ENCODE measurements at places on chromosomes 13 and 19.

GRCh38 chr13:54175466-54175865, 1146.9 kb downstream of the OLFM4 start:
- DNase-seq: no peak

DNA sequence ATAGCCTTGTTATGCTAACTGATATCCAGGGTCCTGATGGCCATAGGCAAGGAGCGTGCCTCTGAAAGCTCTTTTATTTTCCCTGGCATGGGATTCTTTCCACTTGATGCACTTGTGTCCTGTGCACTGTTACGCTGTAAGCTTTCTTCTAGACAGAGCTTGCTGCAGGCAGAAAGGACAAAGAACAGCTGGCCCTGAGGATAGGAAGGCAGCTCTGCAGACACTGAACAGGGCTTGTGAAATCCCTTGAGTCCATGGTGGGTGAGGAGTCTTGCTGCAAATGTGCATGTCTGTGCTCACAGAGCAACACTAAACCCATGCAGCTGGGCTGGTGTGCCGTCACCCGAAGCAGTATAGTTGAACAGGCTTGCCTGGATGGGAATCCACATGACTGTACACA, 126.6 kb downstream of the AKAP11 start:
- no peak for DNase-seq

DNA sequence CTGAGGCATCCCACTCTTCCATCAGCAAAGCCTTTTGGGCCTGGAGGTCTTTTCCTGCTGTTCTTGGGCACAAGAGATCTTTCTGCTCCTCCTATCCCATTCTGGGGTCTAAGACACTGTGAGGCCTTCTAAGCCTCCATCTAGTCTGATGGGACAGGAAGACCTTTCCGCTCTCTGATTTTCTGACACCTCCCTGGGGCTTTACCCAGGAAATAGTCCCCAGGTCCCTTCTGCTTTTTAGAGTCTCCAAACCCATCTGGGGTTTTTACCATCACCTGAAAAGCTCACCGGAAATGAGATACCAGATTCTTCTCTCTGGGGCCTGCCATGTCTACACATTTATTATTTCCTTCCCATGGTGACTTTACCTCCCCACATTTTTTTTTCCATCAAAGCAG, 21.1 kb downstream of the CLEC17A start:
- DNase-seq: no peak

DNA sequence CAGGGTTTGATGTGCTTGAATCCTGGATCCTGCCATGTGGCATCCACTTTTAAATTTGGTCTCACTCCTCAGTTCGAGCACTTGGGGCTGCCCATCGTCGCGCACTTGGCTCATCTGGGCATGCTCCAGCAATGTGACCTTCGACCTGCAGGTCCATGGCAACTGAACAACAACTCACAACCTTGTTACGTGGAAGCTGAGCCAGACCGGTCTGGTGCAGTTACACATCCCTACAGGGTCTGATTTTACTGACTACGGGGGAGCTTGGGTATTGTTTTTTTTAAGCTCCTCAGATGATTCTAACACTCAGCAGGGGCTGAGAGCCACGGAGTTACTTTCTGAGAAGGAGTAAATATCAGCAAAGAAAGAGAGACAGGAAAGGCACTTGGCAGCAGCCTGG, 769.6 kb downstream of the UQCRFS1 start:
- DNase-seq: no peak

DNA sequence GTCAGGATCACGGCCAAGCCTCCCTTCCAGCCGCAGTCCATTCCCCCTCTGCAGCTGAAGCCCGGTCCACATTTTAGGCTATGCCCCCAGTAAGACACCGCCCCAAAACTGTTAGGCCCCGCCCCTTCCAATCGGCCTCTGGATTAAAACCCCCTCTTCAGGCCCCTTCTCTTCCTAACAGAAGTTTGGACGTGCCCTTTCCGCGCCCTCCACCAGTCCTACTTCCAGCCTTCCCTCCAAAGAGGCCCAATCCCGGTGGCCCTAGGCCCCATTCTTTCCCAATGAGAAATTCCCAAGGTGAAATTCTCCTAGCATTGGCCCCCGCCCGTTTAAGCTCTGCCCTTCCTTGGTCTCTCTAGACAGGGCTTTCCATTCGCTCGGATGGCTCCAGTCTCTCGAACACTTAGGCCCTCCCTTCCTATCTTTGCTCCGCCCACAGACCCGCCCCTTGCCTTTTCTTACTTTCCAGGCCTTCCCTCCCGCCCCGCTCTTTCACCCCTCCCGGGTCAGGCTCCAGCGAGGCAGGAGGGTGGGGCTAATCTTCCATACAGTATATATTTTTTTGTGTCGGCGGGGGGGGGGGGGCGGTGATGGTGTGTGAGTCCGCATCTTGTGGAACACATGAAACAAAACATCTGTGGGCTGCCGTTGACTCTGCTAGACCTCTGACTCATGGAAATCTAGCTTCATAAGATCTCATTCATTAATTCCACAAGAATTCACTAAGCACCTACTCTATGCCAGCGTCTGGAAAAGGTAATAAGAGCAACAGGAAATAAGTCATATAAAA, 13.6 kb downstream of the LTBP4 start:
- no peak for DNase-seq

GRCh38 chr19:7722231-7722651, 9.7 kb downstream of the CLEC4G start:
- no peak for DNase-seq

DNA sequence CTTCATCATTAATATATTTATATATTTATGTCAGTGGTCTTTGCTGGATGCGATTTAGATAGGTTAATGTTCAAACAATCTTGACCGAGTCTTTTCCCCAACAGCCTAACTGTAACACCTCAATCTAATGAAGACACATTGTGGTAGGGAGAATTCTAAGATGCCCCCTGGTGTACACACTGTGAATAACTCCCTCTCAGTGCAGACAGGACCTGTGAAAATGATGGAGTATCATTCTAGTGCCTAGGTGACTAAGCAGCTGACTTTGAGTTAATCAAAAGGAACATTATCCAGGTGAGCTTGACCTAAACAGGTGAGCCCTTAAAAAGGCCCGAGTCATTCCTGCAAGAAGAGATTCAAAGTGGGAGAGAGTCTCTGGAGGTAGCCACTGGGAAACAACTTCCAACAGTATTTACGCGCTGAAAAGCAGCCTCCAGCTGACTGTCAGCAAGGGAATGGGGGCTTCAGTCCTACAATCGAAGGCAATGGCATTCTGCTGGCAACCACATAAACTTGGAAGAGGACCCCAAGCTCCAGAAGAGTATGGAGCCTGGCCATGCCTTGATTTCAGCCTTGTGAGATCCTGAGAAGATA, 28.0 kb upstream of the KBTBD7 start:
- DNase-seq: peak; percentile 54

- DNase-seq: no peak
These were observed 257.2 kb downstream of the FOXO1 start for GRCh38 chr13:40409278-40409677.

GRCh38 chr13:73141292-73141771, 82.5 kb downstream of the KLF5 start:
- DNase-seq: no peak

DNA sequence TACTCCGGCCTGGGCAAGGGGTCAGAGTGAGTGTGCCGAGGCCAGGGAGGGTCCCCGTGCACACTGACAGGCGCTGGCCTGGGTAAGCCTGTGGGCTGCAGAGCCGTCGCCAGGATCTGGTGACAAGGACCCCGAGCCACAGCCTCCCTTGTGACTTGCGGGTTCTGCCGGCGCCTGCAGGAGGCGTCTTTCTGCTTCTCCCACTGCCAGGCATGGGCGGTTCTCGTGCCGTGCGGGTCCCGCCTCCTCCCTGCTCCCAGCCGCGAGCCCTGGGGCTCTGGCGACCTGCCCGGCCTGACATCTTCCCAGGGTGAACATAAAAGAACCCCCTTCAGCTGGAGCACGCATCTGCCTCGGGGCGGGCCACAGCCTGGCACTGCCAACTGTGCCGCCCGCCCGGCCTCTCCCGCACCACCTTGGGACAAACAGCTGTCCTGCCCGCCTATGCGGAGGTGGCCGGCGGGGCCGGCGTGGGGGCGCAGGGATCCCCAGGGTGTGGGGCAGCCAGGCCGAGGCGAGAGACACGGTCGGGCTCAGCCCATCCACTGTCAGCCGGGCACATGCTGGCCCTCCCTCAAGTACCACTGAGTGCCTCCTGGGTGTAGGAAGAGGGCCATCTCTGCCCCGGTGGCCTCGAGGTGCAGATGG, 1.5 kb upstream of the HCN2 start:
- DNase-seq: peak; percentile 84

DNA sequence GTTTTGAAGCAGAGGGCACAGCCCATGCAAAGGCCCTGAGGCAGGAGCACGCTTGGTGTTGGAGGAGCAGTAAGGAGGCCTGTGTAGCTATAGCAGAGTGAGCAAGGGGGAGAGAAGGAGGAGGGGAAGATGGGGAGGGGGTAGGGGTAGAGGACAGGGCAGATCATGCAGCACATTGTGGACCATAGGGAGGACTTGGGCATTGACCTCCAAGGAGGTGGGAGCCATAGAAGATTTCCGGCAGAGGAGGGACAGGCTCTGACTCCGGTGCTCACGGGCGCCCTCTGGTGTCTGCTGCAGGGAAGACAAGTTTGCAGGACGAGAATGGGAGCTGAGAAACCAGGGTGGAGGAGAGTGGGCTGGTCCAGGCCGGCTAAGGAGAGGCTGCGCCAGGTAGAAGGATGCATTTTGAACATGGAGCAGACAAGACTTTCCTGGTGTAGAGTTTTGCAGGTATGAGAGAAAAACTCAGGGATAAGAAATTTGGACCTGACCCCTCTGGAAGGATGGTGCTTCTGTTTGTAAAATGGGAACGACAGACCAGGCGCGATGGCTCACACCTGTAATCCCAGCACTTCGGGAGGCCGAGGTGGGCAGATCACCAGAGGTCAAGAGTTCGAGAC, 13.7 kb upstream of the CREB3L3 start:
- DNase-seq: peak; percentile 70

DNA sequence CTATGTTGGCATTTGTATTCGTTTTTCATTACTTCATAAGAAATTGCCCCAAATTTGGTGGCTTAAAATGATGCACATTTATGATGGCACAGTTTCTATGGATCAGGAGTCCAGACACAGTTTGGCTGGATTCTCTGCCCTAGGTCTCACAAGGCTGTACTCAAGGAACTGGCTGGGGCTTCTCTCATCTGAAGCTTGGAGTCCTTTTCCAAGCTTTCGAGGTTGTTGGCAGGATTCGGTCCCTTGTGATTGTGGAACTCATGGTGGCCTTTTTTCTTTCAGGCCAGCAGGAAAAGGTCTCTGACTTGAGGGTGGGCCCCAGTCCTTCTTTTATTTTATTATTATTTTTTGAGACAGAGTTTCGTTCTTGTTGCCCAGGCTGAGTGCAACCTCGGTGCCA, 23.8 kb downstream of the LRCH1 start:
- no peak for DNase-seq

- DNase-seq: no peak
These were observed 28.1 kb downstream of the MYO16 start for GRCh38 chr13:108657519-108657918.

DNA sequence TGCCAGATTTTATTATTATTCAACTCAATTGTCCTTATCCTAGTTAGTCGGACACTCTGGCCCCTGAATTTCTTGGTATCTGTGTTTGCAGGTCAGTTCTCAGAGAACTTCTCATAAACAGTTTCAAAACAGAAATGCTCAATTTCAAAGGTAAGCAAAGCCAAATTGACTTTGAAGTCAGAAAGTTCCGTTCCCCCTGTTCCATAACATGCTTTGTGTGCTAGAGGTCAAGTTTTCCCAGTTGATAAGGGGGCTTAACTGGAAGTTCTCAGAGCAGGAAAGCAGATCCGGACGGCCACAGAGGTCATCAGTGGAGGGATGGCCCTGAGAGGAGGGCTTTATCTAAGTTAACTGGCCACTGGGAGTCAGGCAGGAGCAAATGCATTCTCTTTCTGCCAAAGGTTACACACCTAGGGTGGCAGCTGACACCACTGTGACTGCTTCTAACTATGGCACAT, 417.2 kb downstream of the COG6 start:
- no peak for DNase-seq

GRCh38 chr13:30256713-30257467, 50.5 kb downstream of the KATNAL1 start:
- no peak for DNase-seq

GRCh38 chr19:21698215-21698614, 69.2 kb downstream of the ZNF100 start:
- no peak for DNase-seq

Measured in frontal cortex (tissue), 4 donors.